Peyer's patch (tissue), 4 donors: ENCODE measurements at places on chromosomes 11 and 22.

DNA sequence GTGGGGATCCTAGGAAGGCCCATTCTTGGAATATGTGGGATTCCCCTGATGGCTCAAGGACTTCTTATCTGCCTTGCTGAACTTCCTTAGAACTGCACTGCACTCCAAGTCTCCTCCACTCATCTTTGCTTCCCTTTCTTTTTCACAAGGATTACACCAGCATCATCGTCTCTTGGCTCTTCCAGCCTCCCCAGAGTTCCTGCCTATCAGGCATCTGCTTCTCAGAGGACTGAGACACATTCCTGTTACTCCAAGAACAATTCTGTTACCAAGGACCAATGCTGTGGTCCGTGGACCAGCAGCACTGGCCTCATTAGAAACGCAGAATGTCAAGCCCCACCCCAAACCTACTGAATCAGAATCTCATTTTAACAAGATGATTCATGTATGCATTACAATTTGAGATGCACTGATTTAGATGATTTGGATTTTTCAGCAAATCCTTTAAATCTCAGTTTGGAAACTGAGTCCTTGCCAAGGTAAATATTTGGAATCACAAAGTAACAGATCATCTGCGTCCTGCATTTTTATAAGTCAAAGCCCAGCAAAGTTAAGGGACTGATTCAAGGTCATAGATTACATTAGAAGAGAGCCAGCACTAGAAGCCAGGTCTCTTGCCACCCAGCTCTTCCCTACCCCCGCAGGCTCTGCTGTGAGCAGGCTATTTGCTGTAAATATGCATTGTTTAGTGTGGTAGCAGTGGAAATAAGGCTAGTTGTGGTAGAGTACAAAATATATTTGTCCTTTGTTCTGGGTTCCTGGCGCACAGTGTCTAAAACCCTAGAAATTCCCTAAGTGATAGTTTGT lies 110.9 kb downstream of the SWAP70 start:
- no peak for DNase-seq

GRCh38 chr11:38254913-38255312 lies 1656.9 kb upstream of the RAG2 start:
- no peak for DNase-seq

DNA sequence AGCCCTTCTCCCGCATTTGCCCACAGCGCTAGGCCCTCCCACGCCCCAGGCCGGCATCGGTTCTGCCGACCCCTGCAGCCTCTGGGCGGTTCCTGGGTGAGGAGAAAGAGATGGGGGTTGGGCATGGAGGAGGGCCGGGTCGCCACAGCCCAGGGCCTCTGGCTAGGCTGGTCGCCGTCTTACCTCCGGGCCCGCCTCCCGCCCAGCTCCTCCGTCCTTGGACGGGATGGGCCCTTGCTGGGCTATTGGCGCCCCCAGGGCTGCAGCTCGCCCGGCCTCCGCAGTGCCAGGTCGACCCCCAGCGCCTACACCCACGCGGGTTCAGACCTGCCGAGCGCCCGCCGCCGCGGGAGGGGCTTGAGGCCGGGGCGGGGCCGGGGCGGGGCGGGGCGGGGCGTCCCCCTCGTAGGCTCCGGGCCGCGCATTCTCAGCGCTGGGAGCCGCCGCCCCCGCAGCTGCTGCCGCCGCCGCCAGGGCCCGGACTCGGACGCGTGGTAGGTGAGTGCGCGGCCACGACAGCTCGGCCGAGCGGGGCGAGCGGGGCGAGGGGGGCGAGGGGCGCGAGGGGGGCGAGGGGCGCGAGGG lies at the start of gene CD151:
Gene CD151, plus strand, starts transcription at position 424 of the 585 bp plus-strand sequence. CDS start 3,118 bp downstream, outside the sequence.
- DNase-seq = no peak

- no peak for DNase-seq
These were observed 35.4 kb downstream of the MCHR1 start for GRCh38 chr22:40714499-40715337.

DNA sequence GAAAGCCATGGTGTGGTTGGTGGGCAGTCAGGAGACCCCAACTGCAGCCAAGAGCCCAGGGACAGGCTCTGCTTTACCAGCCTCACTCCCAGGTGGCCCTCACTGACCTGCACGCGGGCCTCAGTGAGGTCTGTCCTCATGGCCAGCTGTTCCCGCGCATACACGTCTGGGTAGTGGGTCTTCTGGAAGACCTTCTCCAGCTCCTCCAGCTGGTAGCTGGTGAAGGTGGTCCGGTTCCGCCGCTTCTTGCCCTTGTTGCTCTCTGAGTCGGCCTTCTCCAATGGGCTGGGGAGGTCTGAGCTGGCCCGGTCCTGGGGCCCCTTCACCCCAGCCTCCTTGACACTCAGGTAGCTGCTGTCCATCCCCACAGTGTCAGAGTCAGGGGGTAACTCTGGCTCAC lies 34.7 kb downstream of the ALX4 start:
- DNase-seq = no peak

DNA sequence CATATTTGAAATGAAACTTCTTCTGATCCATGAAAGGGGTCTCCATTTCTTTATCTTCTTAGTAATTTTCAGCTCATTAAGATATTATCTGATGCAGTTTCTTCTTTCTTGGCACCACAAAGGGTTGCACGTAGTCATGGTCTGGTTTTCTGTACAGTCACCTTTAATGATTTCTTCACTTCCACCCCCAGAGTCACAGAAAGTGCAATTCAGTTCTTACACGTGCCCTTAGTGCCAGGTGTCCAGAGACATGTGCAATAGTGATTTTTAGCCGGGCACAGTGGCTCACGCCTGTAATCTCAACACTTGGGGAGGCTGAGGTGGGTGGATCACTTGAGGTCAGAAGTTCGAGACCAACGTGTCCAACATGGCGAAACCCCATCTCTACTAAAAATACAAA lies 202.8 kb upstream of the MTNR1B start:
- no peak for DNase-seq

DNA sequence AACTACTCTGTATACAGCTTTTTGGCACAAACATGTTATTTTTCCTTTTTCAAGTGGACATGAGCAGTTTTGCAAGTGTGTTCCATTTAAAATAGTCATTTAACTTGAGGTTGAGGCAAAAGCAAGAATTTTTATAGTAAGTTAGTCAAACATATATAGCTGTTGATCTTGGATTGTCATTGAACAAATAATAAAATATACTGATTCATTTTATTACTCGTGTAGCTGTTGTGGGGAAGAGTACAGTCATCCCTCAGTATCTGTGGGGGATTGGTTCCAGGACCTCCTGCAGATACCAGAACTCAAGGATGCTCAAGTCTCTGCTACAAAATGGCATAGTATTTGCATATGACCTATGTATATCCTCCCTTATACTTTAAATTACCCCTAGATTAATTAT lies 45.3 kb downstream of the EXT2 start:
- no peak for DNase-seq

DNA sequence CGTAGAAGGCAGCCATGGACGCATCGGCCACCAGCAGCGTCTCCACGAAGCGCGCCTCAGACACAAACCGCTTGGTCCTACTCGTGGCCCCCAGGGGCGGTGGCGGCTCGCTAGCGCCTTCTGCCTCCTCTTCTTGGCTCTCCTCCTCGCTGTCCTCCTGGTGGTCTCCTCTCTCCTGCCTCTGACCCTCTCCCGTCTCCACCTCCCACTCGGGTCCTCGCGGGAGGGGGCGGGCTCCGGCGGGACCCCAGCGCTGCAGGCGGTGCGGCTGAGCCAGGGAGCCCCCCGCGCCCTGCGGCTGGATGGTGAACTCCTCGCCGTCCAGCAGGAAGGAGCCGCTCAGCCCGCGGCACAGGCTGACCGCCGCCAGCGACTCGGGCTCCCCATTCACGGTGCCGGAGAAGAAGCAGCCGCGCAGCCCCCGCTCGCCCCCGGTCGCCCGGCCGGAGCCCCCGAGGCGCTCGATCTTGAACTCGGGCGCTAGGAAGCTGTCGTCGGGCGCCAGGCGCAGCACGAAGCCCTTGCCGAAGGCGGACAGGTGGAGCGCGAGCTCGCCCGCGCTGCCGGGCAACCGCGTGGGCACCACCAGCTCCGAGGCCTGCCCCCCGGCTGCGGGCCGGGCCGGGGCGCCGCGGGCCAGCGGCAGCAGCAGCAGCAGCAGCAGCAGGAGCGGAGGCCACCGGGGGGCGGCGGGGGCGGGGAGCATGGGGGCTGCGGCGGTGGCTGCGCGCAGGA lies 661 bp downstream of the ADAMTS8 start:
- no peak for DNase-seq

DNA sequence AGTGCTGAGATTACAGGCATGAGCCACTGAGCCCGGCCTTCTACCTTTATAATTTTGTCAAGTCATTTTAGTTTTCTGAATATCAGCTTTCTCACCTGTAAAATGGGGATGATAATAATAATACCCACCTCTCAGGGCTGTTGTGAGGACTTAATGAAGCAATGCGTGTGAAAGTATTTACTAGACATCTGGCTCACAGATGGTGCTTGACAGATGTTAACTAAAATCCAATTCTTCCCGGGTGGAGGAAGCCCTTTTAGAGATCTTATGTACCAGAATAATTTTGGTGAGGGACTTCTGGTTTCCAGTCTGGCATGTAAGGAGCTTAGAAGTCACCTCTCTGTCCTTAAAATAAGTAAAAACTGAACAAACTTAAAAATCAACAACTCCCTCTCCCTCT lies 43.7 kb upstream of the NUP160 start:
- DNase-seq = no peak

DNA sequence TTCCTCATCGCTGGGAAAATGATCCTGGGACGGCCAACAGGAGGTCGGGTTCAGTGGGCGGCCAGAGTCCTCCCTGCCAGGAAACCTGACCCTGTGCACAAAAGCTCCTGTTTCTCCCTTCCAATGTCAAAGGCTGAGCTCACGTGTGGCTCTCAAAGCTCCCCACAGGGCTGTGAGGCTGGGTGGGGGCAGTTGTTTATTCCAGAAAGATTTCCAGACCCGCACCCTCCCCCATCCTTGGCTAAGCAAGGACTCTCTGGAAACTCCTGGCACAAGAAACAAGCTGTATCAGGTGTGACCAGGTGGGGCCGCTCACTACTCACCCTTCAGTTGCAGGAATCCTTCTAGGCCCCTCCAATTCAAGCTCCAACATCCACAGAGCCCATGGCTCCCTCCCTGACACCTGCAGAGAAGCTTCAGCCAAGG lies 131.9 kb downstream of the SHANK2 start:
- DNase-seq = no peak

DNA sequence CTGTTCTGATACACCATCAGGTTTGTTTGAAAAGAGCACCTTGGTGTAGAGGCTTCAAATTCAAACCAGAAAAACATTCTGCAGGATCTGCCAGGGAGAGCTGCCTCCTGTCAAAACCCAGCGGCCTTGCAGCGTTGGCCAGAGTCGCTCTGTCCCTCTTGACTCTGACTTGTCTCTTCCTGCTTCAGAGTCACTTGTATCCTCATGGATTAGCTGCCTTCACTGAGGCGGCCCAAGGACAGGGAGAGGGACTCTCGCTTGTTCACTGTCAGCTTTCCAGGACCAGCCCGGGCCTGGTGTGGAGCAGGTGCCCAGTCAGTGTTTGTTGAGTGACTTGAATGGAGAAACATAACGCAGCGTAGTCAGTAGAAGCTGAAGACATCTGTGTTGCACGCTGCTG lies 18.0 kb downstream of the TBC1D22A start:
- no peak for DNase-seq

DNA sequence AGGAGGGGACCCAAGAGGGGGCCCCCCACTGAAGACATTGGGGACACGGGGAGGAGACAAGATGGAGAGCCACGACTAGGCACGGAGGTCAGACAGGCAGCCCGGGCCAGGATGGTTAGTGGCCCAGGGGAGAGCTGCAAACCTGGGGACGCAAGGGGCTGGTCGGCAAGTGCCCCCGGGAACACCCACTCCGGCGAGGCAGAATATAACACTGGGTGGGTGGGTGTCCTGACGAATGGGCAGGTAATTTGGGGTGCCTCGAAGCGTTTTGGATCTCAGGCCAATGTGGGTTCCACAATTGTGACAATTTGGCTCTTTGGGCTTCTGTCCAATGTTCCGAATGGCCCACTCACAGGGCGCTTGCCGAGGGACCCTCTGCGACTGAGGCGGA lies 9.9 kb downstream of the IGF2 start:
- DNase-seq = no peak

- DNase-seq = no peak
These were observed 10.4 kb downstream of the OR51T1 start for GRCh38 chr11:4891996-4892640.

DNA sequence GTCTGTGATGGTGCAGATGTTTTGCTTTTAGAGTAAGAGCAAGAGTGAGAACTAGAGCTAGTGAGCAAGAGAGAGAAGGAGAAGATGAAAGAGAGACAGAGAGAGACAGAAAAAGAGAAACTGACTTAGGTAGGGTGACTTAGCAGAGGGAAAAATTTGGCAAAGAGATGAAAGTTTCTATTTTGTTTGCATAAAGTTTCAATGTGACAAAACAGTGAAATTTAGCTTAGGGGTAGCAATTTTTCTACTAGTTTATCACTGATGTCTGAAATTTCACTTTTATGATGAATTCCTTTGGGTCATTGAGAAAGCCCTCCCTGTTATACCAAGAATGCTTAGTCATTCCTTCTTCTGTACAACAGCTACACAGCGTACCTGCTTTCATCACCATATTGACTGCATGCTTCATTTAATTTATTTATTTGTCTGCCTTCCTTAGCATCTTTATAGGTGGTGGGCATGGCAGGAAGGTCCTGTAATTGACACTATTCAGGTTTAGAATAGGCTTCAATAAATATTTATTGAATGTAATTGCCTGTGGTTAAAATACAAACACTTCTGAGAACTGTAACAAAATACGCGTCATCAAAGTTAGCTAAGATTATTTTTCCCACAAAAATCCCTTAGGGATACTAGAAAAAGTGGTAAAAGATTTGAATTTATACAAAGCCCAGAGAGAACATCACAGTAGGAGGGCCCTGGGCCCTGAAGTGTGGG lies 19.9 kb upstream of the CTSC start:
- DNase-seq = no peak

DNA sequence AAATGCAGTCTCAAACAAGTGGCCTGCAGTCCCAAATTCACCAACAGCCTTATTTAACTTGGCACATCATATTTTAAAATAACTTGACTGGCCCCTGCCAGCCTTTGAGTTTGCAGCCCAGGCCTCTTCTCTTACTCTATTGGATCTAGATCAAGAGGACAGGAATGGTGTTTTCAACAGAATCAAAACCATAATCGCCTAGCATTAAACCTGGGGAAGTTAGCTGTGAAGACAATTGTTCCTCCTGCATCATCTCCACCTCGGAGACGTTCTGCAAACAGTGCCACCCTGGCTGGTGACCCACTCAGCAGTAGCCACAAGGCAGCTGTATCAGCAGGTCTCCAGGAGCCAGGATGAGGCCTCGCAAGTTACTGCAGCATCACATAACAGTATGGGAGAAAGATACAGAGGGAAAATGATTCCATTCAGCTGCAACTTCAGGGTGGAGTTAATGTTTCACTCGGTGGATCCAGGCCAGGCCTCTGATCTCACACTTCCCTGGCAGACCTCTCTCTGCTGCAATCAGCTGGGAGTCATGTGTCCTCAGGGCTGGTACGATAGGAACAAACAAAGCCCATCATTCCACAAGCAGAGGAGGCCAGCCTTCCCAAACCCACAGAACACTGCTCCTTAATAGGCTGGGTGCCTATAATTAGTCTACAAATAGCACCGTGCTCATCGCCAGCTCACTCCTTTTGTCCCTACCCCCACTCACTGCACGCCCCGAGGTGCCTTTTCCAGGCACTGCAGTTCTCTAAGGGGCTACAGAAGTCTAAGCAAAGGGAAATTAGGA lies 18.6 kb upstream of the SCN2B start:
- DNase-seq = peak; percentile 89
